ENCODE measurements at places on chromosomes 6 and 20. TPM values are rescaled to one million over a fixed set of nuclear protein-coding genes. Genes with fewer than 3 reads are reported as not detected.

The JPH2 gene
- 18.3 TPM for total RNA-seq

The PKIB gene
- total RNA-seq: 0.92 TPM

- no peak overlapping the region for H3K4me3 ChIP-seq
- H3K27me3 ChIP-seq: no peaks in the 10 kb centered on the region
- H3K4me1 ChIP-seq: no peaks in the 10 kb centered on the region
- no peak for DNase-seq
- H3K27ac ChIP-seq: no peak overlapping the region
These were observed 12.9 kb upstream of the SLC9A8 start for GRCh38 chr20:49799698-49800097.

GRCh38 chr6:115058414-115059211 lies 715.8 kb upstream of the HS3ST5 start:
- H3K27me3 ChIP-seq: no peaks in the 10 kb centered on the region
- no peak for DNase-seq
- no peaks in the 10 kb centered on the region for H3K36me3 ChIP-seq
- no peak overlapping the region for H3K27ac ChIP-seq
- H3K4me3 ChIP-seq: no peak overlapping the region

DNA sequence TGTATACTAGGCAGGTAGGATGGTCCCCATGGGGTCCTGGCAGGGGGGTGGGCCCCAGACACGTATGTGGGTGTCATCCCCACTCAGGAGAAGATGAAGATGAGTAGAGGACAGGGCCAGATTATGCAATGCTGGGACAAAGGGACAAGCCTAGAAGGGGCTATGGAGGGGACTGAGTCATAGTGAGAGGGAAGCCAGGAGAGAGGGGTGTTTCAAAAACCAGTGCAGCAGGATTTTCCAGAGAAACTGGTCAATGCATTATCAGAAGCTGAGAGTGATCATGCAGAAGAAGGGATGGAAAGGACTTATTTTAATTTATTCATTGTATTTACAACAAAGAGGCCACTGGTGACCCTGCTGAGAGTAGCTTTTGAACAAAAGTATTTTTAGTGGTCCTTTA lies 74.0 kb downstream of the PPP1R3G start:
- H3K4me3 ChIP-seq: no peak overlapping the region

The ESR1 gene
- total RNA-seq: 1.0 TPM

The SLC22A16 gene
- not detected for total RNA-seq

GRCh38 chr6:56890683-56891429 lies 64.1 kb upstream of the BEND6 start:
- H3K36me3 ChIP-seq: no peaks in the 10 kb centered on the region
- H3K27ac ChIP-seq: no peak overlapping the region
- no peaks in the 10 kb centered on the region for H3K27me3 ChIP-seq
- H3K4me3 ChIP-seq: no peak overlapping the region

The STMND1 gene
- total RNA-seq: not detected

The LEMD2 gene
- total RNA-seq: 39.1 TPM

The TXLNB gene
- 58.3 TPM for total RNA-seq

- no peak overlapping the region for H3K27ac ChIP-seq
- H3K36me3 ChIP-seq: no peaks in the 10 kb centered on the region
- no peak for DNase-seq
These were observed 136.6 kb downstream of the SYNDIG1 start for GRCh38 chr20:24605937-24606455.

The HLA-DRB5 gene
- total RNA-seq: not detected

GRCh38 chr20:22827916-22828315 lies 207.2 kb upstream of the SSTR4 start:
- DNase-seq: no peak
- H3K36me3 ChIP-seq: no peaks in the 10 kb centered on the region
- no peak overlapping the region for H3K4me3 ChIP-seq
- no peaks in the 10 kb centered on the region for H3K4me1 ChIP-seq
- no peak overlapping the region for H3K27ac ChIP-seq
- H3K27me3 ChIP-seq: no peaks in the 10 kb centered on the region
